ENCODE measurements at places on chromosomes 5 and 9.
A peak's percentile ranks its signal among the peaks of the same experiment; 100 is the strongest.

DNA sequence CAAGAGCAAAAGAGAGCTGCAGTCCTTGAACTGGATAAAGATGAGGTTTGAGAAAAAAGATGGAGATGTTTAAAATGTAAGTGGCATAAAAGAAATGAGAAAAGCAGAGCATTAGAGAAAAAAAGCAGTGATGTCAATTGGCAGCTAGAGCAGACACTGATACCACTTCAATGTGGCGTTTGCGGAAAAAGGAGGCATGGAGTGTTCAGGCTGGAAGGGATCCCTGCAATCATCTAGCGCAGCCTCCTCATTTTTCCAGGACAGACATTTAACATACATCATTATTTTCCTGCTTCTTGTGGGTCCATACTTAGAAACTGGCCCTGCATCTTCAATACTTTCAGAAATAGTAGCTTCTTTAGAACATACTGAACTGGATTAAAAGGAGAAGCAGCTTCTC is 563.8 kb downstream of the PTPRD start:
- no peak overlapping the region for H3K4me3 ChIP-seq
- H3K27ac ChIP-seq, result no peak overlapping the region
- peaks cover 5% of the 10 kb centered on the region for H3K4me1 ChIP-seq
- no peaks in the 10 kb centered on the region for H3K27me3 ChIP-seq
- H3K36me3 ChIP-seq, result no peaks in the 10 kb centered on the region

DNA sequence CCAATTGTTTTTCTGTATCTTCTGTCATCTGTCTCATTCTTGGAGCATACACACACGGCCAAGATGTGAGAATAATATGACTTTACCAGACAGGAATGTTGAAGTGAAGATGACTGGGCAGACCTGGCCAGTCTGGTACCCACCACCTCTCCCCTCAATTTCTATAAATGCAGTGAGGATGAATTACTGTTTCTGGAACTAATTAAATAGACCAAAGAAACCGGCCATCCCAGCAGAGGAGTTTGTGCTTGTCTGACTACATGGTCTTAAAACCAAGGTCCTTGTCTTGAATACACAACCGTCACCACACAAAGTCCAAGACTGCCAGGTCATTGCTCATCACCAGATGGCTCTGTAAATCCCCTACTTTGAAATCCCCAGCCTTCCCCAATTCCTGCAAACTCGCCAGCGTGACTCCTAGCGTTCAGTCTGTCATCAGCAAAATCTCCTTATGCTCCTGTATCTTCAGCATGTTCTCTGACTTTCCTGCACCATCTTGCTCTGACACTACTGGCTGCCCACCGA is 147.2 kb downstream of the PDE4D start:
- no peaks in the 10 kb centered on the region for H3K27me3 ChIP-seq
- DNase-seq, result no peak
- H3K4me1 ChIP-seq, result peaks cover 37% of the 10 kb centered on the region
- H3K36me3 ChIP-seq, result peaks cover 2% of the 10 kb centered on the region

GRCh38 chr5:139810341-139811273 is 15.0 kb downstream of the PSD2 start:
- DNase-seq, result no peak
- no peak overlapping the region for H3K27ac ChIP-seq
- H3K36me3 ChIP-seq, result no peaks in the 10 kb centered on the region
- H3K4me1 ChIP-seq, result no peaks in the 10 kb centered on the region
- peaks cover 61% of the 10 kb centered on the region for H3K27me3 ChIP-seq

- H3K27ac ChIP-seq, result no peak overlapping the region
- peaks cover 7% of the 10 kb centered on the region for H3K27me3 ChIP-seq
- H3K36me3 ChIP-seq, result no peaks in the 10 kb centered on the region
- no peak overlapping the region for H3K4me3 ChIP-seq
These were observed 89.7 kb downstream of the KCNT1 start for GRCh38 chr9:135791431-135792267.

DNA sequence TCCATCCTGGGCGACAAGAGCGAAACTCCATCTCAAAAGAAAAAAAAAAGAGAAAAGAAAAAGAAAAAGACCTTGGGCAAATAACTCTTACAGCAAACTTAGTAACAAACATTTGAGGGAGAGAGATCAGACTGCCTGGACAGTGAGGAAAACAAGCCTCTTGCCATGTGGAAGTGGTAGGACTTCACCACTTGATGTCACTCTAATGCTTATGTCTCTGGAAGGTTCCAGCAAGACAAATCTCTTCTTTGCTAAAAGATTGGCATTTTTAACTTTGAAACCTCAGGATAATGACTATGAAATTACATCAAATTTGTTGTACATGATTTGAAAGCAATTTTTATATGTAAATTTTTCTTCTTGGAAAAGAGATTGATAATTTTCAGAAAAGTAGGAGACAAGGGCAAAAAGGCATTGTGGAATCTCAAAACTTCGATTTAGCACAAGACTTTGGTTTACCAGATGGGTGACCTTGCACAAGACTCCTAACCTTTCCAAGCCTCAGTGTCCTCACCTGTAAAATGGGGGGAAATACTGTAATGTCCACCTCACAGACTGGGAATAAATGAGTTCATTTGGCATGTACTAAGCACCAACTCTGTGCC is 5.4 kb downstream of the ACTL7B start:
- no peak overlapping the region for H3K4me3 ChIP-seq
- DNase-seq, result no peak
- H3K4me1 ChIP-seq, result peaks cover 2% of the 10 kb centered on the region

DNA sequence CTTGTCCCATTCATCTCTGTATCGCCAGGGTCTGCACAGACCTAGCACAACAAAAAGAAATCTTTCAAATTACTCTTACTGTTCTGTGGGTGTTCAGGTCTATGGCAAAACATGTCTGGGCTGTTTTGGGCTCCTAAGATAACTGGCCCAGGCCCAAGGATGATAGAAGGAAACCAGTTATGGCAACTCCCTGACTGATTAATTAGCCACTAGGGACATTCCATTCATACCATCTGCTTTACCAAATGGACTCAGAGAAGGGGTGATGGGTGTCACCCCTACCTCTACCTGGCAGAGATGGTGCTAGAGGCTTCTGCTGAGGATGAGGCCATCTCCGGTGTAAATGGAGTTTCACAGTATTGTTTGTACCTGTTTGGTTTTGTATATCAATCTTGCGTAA is 1.9 kb downstream of the SLC31A2 start:
- peaks cover 1% of the 10 kb centered on the region for H3K36me3 ChIP-seq
- H3K4me1 ChIP-seq, result peaks cover 30% of the 10 kb centered on the region
- peak overlapping the region; percentile 78 for H3K4me3 ChIP-seq
- peaks cover 1% of the 10 kb centered on the region for H3K27me3 ChIP-seq
- no peak for DNase-seq

- H3K36me3 ChIP-seq, result no peaks in the 10 kb centered on the region
- H3K27ac ChIP-seq, result no peak overlapping the region
- no peak for DNase-seq
- H3K27me3 ChIP-seq, result no peaks in the 10 kb centered on the region
- H3K4me1 ChIP-seq, result peaks cover 10% of the 10 kb centered on the region
These were observed 196.0 kb downstream of the SPATA31D1 start for GRCh38 chr9:82184524-82184923.
